ENCODE measurements at places on chromosomes 12 and 14.

GRCh38 chr12:20722142-20722541 lies 27.0 kb downstream of the SLCO1C1 start:
- DNase-seq, result no peak

- DNase-seq, result no peak
Measured at GRCh38 chr14:52596861-52597260, 44.2 kb downstream of the GPR137C start.

DNA sequence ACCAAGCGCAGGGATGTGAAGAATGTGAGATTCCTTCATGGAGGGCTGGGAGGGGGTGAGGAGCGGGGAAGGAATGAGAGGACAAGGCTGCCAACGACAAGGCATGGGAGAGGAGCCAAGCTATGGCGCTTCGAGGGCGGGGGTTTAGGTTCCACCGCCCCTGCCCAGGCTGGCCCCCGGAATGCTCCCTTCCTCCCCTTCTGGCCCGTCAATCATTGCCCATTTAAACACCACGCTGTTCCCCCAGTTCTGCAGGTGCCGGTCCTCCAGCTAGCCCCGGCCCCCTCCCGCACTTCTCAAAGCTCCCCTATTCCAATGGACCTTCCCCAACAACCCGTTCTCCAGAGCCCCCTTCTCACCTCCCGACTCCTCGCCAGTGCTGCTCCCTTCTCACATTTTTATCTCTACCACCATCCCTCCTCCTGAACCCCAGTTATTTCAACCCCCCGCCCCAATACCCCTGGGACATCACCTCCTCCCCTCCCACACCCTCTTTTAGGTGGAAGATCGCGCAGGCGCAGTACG lies 428 bp downstream of the RNF41 start:
- DNase-seq, result no peak

DNA sequence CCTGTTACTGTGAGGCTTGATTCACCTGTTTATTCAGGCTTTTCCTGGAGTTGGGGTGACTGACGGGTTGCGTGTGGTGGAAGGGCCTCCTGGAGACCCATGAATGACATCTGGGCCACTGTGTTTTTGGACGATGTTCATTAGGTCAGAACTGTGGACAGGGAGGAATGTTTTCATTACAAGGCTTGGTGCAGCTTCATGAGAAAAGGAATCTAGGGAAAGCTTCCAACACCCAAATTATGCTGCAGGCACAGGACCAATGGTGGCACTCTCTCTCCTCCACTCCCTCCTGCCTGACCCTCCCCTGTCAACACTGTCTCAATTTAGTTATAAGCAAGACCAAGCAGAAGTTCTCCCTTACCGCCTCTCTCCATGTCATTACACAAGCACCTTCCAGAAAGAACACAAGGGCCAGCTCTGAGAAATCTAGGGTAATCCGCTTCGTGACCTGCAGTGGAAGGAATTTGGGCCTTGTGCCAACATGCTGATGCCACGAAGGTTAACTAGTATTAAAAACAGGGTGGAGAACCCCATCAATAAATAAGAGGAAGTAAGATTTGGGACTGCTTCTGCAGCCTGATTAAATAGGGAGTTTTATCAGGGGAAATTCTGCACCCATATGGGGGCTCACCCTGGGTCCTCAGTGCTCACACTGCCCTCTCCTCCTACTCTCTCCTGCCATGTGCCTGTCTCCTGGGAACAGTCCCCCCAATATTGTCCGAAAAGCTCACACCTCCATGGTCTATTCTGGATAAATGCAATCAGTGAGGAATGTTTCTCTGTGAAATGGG lies 200.3 kb downstream of the KTN1 start:
- DNase-seq, result no peak

DNA sequence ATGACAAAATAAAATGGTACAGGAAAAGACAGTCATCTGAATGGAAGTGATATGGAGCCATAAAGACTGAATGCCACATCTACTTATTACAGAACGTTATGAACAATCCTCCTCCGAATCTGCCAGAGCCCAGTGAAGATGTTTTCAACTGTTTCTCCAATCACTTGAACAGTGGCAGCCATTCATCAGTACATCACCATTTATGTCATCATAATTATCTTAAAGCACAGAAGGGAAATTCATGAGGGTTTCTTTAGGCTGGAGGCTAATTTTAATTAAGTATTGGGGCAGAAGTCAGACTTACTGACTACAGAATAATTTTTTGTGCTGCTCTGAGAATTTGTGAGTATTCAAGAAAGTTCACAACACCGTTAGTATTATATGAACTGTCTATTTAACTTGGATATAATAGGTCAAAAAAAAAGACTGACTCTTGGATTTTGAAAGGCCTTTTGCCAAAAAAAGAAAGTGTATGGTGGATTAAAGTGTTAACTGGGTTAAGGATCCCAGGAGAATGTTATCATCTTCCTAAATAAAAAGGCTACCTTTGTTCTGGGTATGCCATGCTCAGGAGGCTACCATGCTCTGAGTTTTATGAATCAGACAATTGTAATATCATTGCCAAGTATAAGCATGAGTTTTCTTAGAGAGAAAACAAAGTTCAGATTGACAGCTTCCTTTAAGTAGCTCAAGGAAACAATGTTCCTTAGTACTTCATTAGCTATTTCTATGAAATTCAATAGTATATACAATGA lies 40.1 kb downstream of the PDZRN4 start:
- DNase-seq, result no peak

GRCh38 chr14:38080696-38081095 lies 127.0 kb upstream of the SSTR1 start:
- DNase-seq, result no peak

GRCh38 chr12:65522956-65523860 lies 244.7 kb downstream of the MSRB3 start:
- no peak for DNase-seq

- DNase-seq, result no peak
Measured at GRCh38 chr12:83859021-83859420, 1053.6 kb downstream of the SLC6A15 start.

DNA sequence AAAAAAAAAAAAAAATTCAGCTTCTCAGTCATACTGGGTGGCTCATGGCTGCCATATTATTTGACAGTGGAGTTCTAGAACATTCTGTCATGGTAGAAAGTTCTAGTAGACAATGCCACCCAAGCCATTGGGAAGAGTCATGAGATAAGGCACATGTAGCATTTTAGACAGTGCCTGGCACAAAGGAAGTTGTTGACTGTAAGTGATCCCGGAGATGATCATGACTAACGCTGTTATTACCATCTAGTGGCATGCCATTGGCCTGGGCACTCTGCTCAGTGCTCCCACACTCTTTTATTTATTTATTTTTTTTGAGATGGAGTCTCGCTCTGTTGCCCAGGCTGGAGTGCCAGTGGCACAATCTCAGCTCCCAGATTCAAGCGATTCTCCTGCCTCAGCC lies 80.4 kb downstream of the FOXN4 start:
- DNase-seq, result no peak

GRCh38 chr12:62146318-62146717 lies 113.9 kb upstream of the USP15 start:
- no peak for DNase-seq

GRCh38 chr12:95337146-95337545 lies 119.5 kb downstream of the VEZT start:
- no peak for DNase-seq

DNA sequence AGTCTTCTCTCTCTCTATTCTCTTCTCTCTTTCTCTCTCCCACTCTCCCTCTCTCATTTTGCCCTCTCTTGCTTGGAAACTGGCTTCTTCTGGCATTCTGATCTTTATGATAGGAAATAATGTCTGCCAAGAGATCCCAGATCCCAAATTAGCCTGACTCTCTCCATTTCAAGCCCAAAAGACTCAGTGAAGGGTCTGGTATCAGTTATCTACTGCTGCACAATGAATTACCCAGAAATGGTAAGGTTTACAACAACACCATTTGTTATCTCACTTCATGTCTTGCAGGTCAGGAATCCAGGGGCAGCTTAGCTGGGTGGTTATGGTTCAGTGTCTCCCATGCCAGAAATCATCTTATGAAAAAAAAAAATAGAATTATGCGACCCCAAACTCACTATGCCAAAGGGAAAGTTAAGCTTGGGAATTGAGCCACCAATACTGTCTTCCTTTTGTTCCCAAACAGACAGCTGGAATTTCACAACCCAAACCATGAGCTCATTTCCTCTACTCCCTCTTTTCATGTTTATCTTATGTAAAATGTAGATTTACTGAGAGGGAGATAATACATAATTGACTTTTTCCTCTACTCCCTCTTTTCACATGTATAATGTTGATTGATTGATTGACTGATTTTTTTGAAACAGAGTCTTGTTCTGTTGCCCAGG lies 67.8 kb upstream of the FICD start:
- DNase-seq, result no peak

All from COR-L47 (cell line).